B cell (primary cell): ENCODE measurements at places on chromosomes 3 and 15. TPM values are rescaled to one million over a fixed set of nuclear protein-coding genes. Genes with fewer than 3 reads are reported as not detected.

- H3K4me1 ChIP-seq = peaks cover 14% of the 10 kb centered on the region
- H3K4me3 ChIP-seq = no peak overlapping the region
- no peaks in the 10 kb centered on the region for H3K36me3 ChIP-seq
- no peak for DNase-seq
- no peaks in the 10 kb centered on the region for H3K27me3 ChIP-seq
Observed at GRCh38 chr3:13198264-13198879, 125.1 kb upstream of the IQSEC1 start.

DNA sequence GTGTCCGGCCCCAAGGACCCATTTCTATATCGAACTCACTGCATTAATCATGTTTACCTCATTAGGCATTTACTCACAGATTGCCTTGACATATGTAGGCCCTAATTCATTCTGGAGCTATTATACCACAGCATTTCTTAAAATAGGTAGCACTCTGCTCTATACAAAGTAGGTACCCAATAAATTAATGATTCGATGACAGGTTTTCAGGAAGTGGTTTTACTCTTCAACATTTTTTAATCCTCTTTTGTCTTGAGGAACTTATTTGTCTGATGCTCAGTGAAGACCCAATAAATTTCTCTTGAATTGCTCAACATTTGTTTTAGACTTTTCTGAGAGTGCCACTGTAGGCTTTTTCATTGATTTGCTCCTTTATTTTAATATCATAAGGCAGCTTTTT, 12.1 kb downstream of the TGFBR2 start:
- no peak overlapping the region for H3K4me3 ChIP-seq
- no peak for DNase-seq
- H3K27me3 ChIP-seq = no peaks in the 10 kb centered on the region
- H3K4me1 ChIP-seq = peaks cover 95% of the 10 kb centered on the region
- peak overlapping the region; percentile 89 for H3K27ac ChIP-seq

KNG1 gene
- total RNA-seq = not detected in 2 replicates

- no peaks in the 10 kb centered on the region for H3K36me3 ChIP-seq
- no peaks in the 10 kb centered on the region for H3K4me1 ChIP-seq
- no peak overlapping the region for H3K4me3 ChIP-seq
- H3K27ac ChIP-seq = no peak overlapping the region
- DNase-seq = no peak
Observed at GRCh38 chr15:99844150-99844549, 110.9 kb upstream of the LYSMD4 start.

- H3K27me3 ChIP-seq = no peaks in the 10 kb centered on the region
- H3K4me3 ChIP-seq = no peak overlapping the region
- H3K27ac ChIP-seq = no peak overlapping the region
- H3K4me1 ChIP-seq = no peaks in the 10 kb centered on the region
Observed at GRCh38 chr15:57253500-57253899, 122.8 kb upstream of the CGNL1 start.

DNA sequence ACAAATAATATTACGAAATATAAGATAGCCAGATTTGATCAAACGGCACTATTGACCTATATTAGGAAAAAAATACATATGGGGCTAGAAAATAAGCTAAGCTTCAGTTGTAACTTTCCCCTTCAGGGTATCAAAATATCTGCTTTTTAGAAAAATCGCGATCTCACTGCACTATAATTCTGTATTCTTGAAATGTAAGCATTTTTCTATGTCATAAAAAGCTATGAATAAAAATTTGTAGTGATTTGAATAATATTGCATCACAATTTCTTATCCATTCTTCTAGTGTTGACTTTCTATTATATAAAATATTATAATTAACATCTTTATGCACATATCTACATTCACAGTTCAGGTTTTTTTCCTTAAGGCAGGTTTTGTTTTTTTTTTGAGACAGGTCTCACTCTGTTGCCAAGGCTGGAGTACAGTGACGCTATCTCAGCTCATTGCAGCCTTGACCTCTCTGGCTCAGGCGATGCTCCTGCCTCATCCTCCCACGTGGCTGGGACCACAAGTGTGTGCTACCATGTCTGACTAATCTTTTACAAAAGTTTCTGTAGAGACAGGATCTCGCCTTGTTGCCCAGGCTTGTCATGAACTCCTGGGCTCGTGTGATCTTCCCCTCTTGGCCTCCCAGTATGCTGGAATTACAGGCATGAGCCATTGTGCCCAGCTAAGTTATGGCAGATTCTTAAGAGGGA, 21.6 kb downstream of the EMC4 start:
- DNase-seq = no peak
- no peak overlapping the region for H3K27ac ChIP-seq
- H3K4me1 ChIP-seq = no peaks in the 10 kb centered on the region
- peaks cover 16% of the 10 kb centered on the region for H3K36me3 ChIP-seq
- no peak overlapping the region for H3K4me3 ChIP-seq
- no peaks in the 10 kb centered on the region for H3K27me3 ChIP-seq

DNA sequence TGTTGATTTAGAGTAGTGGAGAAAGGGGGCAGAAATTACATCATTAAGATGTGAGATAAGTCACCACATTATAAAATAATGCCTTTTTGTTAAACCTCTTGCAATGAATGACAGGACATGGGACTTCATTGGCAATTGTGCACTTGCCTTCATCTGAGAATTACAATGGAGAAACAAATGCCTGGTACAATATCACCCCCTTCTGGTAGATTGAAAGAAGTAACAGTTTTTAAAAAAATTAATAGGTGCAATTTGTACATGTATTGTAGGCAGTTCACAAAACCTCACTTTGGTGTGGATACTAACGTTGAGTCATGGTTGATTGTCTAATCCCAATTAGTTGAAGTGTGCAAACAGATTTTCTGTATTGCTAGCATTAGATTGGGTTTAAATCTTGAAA, 4.6 kb upstream of the P2RY14 start:
- H3K4me3 ChIP-seq = no peak overlapping the region
- H3K36me3 ChIP-seq = no peaks in the 10 kb centered on the region
- H3K27me3 ChIP-seq = no peaks in the 10 kb centered on the region
- DNase-seq = peak; percentile 78
- no peak overlapping the region for H3K27ac ChIP-seq

DNA sequence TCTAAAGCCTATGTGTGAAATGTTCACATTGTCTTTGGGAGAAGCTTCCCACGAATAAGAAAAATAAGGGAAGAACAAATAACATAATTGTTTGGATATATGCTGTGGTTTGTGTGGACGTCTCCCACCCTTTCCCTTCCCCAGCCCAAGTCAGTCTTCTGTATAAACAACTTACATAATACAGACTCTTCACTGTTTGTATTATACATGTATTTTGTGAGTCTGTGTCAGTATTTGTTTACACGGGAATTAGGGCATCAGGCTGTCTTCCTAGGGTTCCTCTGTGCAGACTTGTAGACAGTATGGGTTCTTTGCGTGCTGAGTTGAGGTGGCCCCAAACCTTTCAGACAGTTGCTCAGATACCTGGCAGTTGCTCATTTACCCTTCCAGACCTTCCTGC, 103.4 kb downstream of the IGF1R start:
- H3K4me3 ChIP-seq = no peak overlapping the region
- no peaks in the 10 kb centered on the region for H3K36me3 ChIP-seq
- H3K27me3 ChIP-seq = no peaks in the 10 kb centered on the region
- H3K4me1 ChIP-seq = no peaks in the 10 kb centered on the region

DNA sequence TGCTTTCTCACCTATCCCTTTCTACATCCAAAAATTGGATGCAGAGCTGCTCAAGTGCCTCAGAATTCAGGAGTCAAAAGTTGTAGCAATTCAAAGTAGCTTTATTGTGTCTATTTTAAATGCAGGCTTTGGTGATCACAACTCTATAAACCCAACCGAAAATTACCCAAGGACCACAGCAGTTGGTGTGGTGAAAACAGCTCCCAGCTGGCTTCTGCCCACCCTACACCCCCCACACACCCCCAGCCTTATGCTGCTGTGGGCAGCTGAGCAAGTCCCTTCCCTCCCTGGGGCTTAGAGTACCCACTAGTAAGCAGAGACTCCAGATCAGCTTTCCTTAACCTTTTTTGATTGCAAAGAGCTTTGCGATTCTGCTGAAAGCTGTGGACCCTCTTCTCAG, 5.8 kb upstream of the HES1 start:
- no peaks in the 10 kb centered on the region for H3K36me3 ChIP-seq
- DNase-seq = no peak
- H3K4me3 ChIP-seq = no peak overlapping the region
- H3K27me3 ChIP-seq = no peaks in the 10 kb centered on the region
- H3K27ac ChIP-seq = no peak overlapping the region

CCDC39 gene
- total RNA-seq = not detected in 2 replicates

FBXO40 gene
- total RNA-seq = not detected in 2 replicates

- H3K27ac ChIP-seq = peak overlapping the region; percentile 5
- peak; percentile 42 for DNase-seq
- H3K36me3 ChIP-seq = peaks cover 29% of the 10 kb centered on the region
- H3K4me3 ChIP-seq = no peak overlapping the region
Observed at GRCh38 chr15:75203908-75204263, 2.2 kb downstream of the C15orf39 start.

DNA sequence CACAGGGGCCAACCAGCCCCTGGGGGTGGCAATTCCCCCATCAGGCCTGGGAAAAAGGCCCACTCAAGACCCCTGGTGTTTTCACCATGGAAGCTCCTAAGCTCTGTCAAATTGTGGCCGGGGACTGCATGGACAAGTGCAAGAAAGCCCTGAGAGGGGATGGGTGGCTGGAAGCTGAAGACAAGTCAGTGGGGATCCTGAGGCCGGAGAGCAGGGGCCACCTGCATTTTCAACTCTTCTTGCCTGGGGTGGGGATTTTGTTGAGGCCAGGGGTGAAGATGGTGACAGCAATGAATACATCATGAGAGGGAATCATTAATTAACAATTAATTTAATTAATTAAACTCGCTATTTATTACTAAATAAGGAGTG, 33.9 kb downstream of the FEM1B start:
- no peaks in the 10 kb centered on the region for H3K27me3 ChIP-seq
- H3K36me3 ChIP-seq = no peaks in the 10 kb centered on the region
- no peak for DNase-seq
- H3K4me1 ChIP-seq = peaks cover 2% of the 10 kb centered on the region
- no peak overlapping the region for H3K4me3 ChIP-seq

GRCh38 chr15:51699373-51699772, 18.1 kb downstream of the SCG3 start:
- no peaks in the 10 kb centered on the region for H3K4me1 ChIP-seq
- no peak overlapping the region for H3K27ac ChIP-seq
- H3K36me3 ChIP-seq = no peaks in the 10 kb centered on the region
- no peaks in the 10 kb centered on the region for H3K27me3 ChIP-seq
- H3K4me3 ChIP-seq = no peak overlapping the region

DNA sequence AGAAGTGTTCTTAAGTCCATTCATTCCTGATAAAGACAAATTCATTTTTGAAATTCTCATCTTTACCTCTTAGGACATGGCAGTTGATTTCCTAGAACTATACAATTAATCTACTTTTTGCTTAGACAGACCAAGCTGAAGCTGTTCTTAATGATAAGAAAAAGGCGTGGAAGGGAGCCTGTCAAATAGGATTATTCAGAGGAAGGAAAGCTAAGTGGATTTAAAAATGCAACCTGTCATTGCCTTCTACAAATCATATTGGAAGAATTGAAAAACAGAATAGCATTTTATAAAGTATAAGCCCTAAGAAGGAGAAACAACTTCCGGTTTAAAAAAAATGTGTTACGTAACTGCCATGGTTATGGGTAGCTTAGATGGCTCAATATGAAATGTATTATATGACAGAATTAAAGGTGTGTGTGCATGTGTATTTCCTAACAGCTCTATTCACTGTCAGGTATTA, 81.2 kb upstream of the RAP2B start:
- no peaks in the 10 kb centered on the region for H3K36me3 ChIP-seq
- no peaks in the 10 kb centered on the region for H3K27me3 ChIP-seq
- DNase-seq = no peak
- H3K27ac ChIP-seq = no peak overlapping the region
- H3K4me1 ChIP-seq = no peaks in the 10 kb centered on the region

NLGN1 gene
- total RNA-seq = not detected in 2 replicates

- no peak for DNase-seq
- no peaks in the 10 kb centered on the region for H3K4me1 ChIP-seq
- peaks cover 4% of the 10 kb centered on the region for H3K27me3 ChIP-seq
- no peak overlapping the region for H3K4me3 ChIP-seq
- no peak overlapping the region for H3K27ac ChIP-seq
Observed at GRCh38 chr3:50978991-50979667, 304.4 kb downstream of the DOCK3 start.

- H3K4me1 ChIP-seq = peaks cover 6% of the 10 kb centered on the region
- no peaks in the 10 kb centered on the region for H3K27me3 ChIP-seq
- no peak overlapping the region for H3K4me3 ChIP-seq
Observed at GRCh38 chr15:74053941-74054529, 28.3 kb downstream of the GOLGA6A start.

DNA sequence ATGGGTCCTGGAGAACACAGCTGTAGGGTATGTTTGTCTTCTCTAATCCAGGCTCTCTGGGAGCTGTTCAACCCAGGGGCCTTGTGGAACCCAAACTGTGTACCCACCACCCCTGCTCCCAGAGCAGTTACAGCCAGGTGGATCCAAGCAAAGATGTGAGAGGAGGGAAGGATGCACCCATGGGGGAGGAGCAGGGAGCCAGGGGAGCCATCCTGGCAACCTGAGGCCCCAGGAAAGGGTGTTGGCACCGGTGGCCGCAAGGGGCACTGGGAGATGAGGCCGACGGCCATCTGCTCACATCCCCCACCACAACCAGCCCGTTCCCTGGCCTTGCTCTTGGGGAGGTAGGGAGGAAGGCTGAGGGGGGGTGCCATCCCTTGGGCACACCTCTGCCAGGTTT, 43.2 kb downstream of the CMTM6 start:
- peak; percentile 30 for DNase-seq
- H3K4me3 ChIP-seq = no peak overlapping the region
- H3K4me1 ChIP-seq = peaks cover 59% of the 10 kb centered on the region
- H3K27ac ChIP-seq = peak overlapping the region; percentile 94
- no peaks in the 10 kb centered on the region for H3K27me3 ChIP-seq

DNA sequence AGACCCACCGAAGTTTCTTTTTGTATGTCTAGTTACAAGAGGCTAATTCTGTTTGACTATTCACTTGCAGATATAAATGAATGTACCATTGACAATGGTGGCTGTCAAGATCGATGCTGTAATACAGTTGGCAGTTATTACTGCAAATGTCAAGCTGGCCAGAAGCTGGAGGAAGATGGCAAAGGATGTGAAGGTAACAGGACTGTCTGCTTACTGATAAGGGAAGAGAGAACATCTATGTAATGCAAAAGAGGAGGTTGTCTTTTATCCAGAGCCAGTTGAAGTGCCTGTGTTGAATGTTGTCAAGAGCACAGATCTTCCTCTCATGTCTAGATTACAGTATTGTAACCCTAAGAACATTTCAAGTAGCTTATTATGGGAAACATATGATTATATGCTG, 549.5 kb upstream of the GOLIM4 start:
- no peaks in the 10 kb centered on the region for H3K27me3 ChIP-seq
- no peaks in the 10 kb centered on the region for H3K4me1 ChIP-seq
- H3K36me3 ChIP-seq = no peaks in the 10 kb centered on the region
- no peak for DNase-seq
- H3K4me3 ChIP-seq = no peak overlapping the region
